ENCODE measurements at places on chromosomes 3 and 15.

DNA sequence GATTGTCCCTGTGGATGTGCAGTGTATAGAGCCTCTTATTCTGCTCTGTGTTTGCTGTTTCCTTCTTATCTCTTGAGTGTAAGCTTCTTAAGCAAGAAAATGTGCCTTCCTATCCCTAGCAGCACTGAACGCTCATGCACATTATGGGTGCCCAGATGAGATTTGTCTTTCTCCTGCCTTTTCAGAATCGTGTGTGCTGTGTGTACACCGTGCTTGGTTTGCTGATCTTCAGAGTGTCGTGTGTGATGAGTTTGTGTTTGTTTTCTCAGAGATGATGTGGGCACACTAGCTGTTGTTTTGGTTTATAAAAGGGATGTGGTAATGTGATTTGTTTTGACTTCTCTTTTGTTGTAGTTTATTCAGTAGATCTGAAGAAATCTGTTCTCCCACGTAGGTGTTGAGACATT is 19.7 kb downstream of the GPR171 start:
- DNase-seq = no peak

DNA sequence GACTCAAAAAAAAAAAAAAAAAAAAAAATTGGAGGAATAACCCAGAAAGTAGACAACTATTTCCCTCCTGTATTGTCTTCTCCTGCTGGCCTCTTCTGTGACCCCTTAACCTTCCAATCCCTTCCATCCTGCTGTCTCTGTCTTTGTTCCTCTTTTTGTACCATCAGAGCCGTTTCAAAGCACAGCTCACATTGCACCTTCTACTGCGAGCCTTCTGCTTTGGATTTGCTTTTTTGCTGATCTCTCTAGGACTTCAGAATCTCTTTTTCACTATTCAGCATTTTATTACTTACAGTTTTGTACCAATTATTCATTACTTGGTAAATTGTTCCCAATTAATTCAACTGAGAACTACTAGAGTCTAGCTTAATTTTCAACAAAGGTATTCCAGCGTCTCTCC is 284.0 kb upstream of the TBL1XR1 start:
- DNase-seq = no peak

DNA sequence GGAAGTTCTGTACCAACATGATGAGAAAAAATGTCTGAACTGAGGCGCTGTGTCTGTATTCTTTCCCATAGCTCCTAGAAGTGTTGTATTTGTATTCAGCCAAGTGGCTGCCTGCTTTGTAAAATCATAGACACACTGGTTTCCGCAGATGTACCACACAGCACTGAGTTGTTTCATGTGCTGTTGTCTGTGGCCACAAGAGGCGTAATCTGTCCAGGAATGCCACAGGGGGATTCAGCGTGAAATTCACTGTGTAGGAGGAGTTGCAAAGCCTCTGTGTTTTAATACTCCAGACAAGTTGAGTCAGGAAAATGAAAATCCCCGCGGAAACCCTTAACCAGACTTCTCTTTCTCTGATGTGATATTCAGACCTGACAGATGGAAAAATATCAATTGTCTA is 462.2 kb downstream of the NSUN3 start:
- no peak for DNase-seq

DNA sequence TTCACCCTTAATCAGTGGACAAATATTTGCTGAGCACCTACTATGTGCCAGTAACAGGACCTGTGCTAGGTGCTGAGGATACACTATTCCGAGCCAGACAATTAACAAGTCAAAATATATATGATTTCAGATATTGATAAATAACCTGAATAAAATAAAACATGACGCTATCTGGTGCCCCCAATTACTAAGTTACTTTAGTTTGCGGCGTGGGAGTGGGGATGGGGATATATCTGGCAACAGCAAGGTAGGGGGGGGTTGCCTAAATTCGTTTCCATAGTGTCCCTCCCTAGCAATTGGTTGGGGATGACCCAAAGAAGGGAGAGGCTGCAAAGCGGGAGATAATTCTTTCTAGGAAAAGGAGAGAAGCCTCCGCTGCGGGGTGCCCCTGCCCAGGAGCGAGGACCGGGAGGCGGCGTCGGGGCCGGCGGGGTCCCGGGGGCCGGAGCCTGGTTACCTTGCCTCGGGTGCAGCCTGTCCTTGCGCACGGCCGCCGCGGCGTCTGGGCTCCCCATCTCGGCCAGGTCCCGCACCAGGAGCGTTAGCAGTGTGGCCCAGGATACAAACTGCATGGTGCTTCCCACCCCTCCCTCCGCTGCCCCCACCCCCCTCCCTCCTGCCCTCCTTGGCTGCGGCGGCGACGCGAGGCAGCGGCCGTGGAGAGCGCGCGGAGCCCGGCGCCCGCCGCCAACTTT is 567 bp downstream of the ADAMTS9 start:
- DNase-seq = no peak

GRCh38 chr15:39756806-39757522 is 25.7 kb downstream of the FSIP1 start:
- no peak for DNase-seq

DNA sequence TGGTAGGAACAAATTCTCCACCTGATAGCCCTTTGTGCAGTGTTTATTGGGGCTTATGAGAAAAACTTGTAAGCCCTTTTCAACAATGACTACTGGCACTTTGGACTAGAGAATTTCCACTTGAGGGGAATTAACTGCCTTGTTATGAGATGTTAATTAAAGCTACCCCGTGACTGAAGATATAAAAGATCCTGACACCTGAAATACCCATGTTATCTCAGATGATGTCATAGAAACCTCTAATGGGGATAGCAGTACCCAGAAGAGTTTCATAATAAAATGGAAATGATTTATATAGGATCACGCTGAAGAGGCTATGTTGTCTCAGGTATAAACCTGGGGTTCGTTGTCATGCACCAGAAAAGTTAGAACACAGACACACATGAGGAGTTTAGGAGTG is 14.5 kb upstream of the STAC start:
- no peak for DNase-seq

DNA sequence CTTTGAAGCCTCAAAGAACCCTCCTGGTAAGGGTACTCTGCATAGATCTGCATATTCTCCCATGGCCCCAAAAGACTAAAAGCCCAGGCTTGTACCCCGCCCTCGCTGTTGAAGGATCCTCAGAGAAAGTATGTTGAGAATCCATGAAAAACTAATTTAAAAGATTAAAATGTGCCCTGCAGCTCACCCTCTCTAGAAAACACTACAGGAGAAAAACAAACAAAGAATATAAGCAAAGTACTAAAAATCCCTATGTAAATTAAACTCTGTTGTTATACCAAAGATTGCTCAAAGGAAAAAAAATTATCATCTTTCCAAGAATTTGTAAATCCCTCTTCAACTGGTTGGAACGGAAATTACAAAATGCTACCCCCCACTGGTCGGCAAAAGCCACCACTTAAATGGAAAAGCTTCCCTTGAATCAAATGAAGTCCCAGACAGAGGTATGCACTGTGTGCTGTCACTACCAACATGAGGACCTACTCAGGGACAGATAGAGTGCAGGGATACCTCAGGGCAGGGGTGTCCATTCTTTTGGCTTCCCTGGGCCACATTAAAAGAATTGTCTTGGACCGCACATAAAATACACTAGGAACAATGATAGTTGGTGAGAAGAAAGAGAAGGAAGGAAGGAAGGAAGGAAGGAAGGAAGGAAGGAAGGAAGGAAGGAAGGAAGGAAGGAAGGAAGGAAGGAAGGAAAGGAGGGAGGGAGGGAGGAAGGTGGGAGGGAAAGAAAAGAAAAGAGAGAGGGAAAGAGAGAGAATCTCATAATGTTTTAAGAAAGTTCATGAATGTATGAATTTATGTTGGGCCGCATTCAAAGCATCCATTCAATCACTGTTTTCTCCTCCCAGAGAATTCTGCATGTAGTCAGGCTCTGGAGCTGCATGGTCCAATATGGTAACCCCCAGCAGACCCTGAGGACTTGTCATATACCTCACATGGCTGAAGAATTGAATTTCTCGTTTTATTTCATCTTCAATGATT is 88.1 kb downstream of the MAGI1 start:
- no peak for DNase-seq

All from stimulated activated CD4-positive, alpha-beta T cell treated with anti-CD3 and anti-CD28 coated beads, TNF-alpha, amount 100 ng/mL, for 1 hour (primary cell).